Activated T-cell treated with anti-CD3 and anti-CD28 coated beads, Interleukin-2, amount 50 U/mL, for 72 hours (primary cell): ENCODE measurements at places on chromosomes 3 and 15.

- no peaks in the 10 kb centered on the region for H3K27me3 ChIP-seq
- H3K4me3 ChIP-seq, result no peak overlapping the region
- H3K27ac ChIP-seq, result no peak overlapping the region
Measured at GRCh38 chr3:79928687-79929408, 161.1 kb upstream of the ROBO1 start.

DNA sequence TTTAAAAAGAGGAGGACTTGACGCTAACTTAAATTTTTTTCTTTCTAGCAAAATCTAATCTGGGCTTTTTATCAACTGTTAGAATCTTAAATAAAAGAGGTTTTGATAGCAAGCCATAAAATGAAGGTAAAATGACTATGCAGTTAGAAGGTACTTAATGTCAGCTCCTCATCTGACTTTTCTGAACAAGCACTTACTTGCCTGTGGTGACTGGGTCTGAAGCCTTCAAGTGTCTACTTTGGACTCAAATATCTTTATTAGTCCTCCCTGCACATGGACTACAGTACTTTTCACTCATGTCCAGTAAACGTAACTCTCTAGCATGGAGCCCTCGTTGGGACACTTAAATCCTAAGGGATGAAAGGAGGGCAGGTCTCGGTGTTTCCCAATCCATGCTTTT lies 135.9 kb downstream of the P2RY1 start:
- H3K4me1 ChIP-seq, result no peaks in the 10 kb centered on the region
- no peaks in the 10 kb centered on the region for H3K36me3 ChIP-seq
- no peak for DNase-seq
- H3K27me3 ChIP-seq, result no peaks in the 10 kb centered on the region
- no peak overlapping the region for H3K4me3 ChIP-seq

GRCh38 chr3:156811089-156811862 lies 14.9 kb upstream of the LEKR1 start:
- peaks cover 7% of the 10 kb centered on the region for H3K36me3 ChIP-seq
- peaks cover 25% of the 10 kb centered on the region for H3K4me1 ChIP-seq
- no peaks in the 10 kb centered on the region for H3K27me3 ChIP-seq
- peak overlapping the region; percentile 12 for H3K27ac ChIP-seq
- H3K4me3 ChIP-seq, result no peak overlapping the region
- no peak for DNase-seq

- peaks cover 78% of the 10 kb centered on the region for H3K4me1 ChIP-seq
- H3K27ac ChIP-seq, result peak overlapping the region; percentile 90
- no peaks in the 10 kb centered on the region for H3K27me3 ChIP-seq
Measured at GRCh38 chr3:108065096-108065495, 25.7 kb downstream of the CD47 start.

GRCh38 chr3:191982481-191982880 lies 521.5 kb downstream of the PYDC2 start:
- no peaks in the 10 kb centered on the region for H3K27me3 ChIP-seq
- H3K4me1 ChIP-seq, result no peaks in the 10 kb centered on the region
- no peak overlapping the region for H3K4me3 ChIP-seq
- H3K27ac ChIP-seq, result no peak overlapping the region

- H3K36me3 ChIP-seq, result no peaks in the 10 kb centered on the region
- DNase-seq, result no peak
- H3K4me3 ChIP-seq, result no peak overlapping the region
- H3K27me3 ChIP-seq, result peaks cover 10% of the 10 kb centered on the region
Measured at GRCh38 chr15:60752973-60753720, 274.2 kb upstream of the ICE2 start.

GRCh38 chr3:124714223-124714853 lies 15.9 kb upstream of the UMPS start:
- H3K4me1 ChIP-seq, result no peaks in the 10 kb centered on the region
- no peak for DNase-seq
- no peaks in the 10 kb centered on the region for H3K36me3 ChIP-seq
- H3K27me3 ChIP-seq, result peaks cover 26% of the 10 kb centered on the region

DNA sequence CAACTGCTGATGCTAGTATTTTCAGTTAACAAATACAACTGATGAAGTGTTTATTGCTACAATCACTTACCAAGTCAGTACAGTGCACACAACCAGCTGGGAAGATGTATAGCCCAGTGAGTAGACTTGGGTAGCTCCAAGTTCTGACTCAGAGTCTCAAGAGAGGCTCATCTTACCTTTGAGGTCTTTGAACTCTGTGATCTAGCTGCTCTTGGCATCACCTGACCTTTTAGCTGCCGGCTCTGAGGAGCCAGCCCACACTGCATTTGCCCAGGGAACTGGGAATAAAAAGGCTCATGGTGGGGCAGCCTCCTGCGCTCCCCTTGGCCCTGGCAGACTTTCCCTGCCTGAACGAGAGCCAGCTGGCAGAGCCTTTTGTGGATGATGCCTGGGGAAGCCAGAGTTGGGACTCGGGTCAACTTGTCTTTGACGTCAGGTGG lies 82.6 kb downstream of the CEMIP start:
- H3K27ac ChIP-seq, result no peak overlapping the region
- H3K4me1 ChIP-seq, result peaks cover 11% of the 10 kb centered on the region
- DNase-seq, result no peak
- H3K27me3 ChIP-seq, result no peaks in the 10 kb centered on the region
- no peaks in the 10 kb centered on the region for H3K36me3 ChIP-seq

GRCh38 chr3:186882881-186883685 lies 40.6 kb downstream of the ADIPOQ start:
- peak overlapping the region; percentile 72 for H3K4me3 ChIP-seq
- peak overlapping the region; percentile 85 for H3K27ac ChIP-seq
- H3K27me3 ChIP-seq, result no peaks in the 10 kb centered on the region
- H3K36me3 ChIP-seq, result no peaks in the 10 kb centered on the region

GRCh38 chr3:119309591-119309990 lies 15.4 kb downstream of the ARHGAP31 start:
- no peaks in the 10 kb centered on the region for H3K27me3 ChIP-seq
- H3K36me3 ChIP-seq, result peaks cover 7% of the 10 kb centered on the region

GRCh38 chr3:144259267-144259666 lies 287.6 kb downstream of the DIPK2A start:
- no peak overlapping the region for H3K27ac ChIP-seq
- no peaks in the 10 kb centered on the region for H3K4me1 ChIP-seq
- peaks cover 9% of the 10 kb centered on the region for H3K27me3 ChIP-seq

DNA sequence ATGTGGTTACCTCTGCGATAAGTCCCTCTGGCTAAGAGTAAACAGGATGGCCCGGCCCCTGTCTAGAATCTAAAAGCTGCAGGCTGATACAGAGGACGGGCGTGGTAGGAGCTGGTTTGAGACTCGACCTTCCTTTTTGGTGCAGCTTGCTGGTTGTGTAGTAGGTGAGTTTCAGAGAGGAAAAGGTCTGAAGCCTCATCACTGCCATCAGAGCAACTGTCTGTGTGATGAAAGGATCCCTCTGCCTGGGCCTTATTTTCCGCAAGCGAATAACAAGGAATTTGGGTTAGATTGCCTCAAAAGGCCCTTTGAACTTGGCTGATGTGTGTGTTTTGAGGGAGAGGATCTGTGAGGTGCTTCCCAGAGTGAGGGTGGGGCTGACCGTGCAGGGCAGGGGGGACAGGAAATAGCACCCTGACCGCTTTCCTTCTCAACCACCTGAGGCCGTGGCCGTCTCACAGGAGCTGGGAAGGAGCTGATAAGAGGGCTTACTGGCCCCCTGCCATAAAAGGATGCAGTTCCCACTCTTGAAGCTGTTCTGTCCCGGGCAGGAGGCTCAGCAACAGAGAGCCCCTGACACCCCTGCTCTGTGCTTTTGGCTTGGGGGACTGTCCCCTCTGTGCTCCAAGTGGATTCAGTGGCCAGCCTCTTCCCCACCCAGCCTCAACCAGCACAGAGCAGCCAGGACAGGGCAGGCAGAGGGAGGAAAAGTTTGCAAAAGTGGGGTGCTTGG lies 45.6 kb upstream of the TFRC start:
- H3K4me1 ChIP-seq, result peaks cover 23% of the 10 kb centered on the region
- peak overlapping the region; percentile 91 for H3K27ac ChIP-seq
- H3K4me3 ChIP-seq, result peak overlapping the region; percentile 43

DNA sequence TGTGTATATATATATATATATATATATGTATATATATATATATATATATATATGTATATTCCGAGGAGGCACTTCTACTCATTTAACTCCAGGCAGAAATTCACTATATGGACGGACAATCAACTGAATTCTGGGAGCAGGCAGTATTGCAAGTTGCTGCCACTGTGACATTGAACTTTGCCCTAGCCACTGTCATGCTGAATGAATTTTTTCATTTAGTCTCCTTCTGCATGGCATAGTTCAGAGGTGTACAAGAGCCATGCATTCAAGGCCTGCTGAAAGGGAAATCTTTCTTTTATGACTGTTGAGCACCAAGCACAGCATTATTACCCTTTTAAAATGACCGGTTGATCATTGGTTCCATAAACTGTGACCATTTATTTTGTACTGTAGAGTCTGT lies 176.2 kb upstream of the THRB start:
- H3K4me1 ChIP-seq, result no peaks in the 10 kb centered on the region
- H3K27ac ChIP-seq, result no peak overlapping the region
- no peak for DNase-seq
- H3K27me3 ChIP-seq, result peaks cover 23% of the 10 kb centered on the region
- no peaks in the 10 kb centered on the region for H3K36me3 ChIP-seq
- H3K4me3 ChIP-seq, result no peak overlapping the region

- no peaks in the 10 kb centered on the region for H3K36me3 ChIP-seq
- no peak for DNase-seq
- H3K27ac ChIP-seq, result no peak overlapping the region
- no peaks in the 10 kb centered on the region for H3K27me3 ChIP-seq
- no peaks in the 10 kb centered on the region for H3K4me1 ChIP-seq
Measured at GRCh38 chr15:35289024-35289617, 204.0 kb upstream of the NANOGP8 start.

DNA sequence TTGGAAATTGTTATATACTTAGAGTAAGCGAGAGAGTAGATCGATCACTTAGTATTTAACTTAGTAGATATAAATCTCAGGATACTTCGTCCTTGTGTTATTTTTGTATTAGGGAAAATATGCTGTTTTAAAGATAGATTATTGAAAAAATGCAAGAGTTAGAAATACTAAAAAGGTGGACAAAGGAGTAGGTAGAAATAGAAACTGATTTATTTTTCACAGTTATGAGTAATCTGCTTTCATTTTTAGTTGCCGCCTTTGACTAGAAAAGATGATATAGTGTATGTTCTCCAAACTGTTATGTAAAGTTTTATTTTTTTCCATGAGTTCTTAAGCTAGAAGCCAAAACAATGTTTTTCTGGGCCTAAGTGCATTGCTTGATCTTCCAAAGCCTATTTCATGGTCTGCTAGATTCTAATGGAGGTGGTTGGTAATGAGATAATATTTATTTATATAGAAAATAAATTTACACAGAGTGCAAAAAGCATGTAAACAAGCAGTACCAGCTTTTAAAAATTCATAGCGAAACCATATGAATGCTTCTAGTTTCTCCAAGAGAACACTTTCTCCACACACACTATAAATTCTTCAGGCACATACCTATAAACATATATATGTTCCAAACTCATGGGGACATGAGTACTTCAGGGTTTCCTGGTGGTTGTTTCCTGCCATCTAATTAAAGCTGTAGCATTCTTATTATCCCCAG lies 61.1 kb downstream of the DIPK2A start:
- no peak overlapping the region for H3K4me3 ChIP-seq
- peaks cover 6% of the 10 kb centered on the region for H3K27me3 ChIP-seq
- peaks cover 6% of the 10 kb centered on the region for H3K4me1 ChIP-seq
- H3K36me3 ChIP-seq, result no peaks in the 10 kb centered on the region
- DNase-seq, result no peak
- H3K27ac ChIP-seq, result no peak overlapping the region

DNA sequence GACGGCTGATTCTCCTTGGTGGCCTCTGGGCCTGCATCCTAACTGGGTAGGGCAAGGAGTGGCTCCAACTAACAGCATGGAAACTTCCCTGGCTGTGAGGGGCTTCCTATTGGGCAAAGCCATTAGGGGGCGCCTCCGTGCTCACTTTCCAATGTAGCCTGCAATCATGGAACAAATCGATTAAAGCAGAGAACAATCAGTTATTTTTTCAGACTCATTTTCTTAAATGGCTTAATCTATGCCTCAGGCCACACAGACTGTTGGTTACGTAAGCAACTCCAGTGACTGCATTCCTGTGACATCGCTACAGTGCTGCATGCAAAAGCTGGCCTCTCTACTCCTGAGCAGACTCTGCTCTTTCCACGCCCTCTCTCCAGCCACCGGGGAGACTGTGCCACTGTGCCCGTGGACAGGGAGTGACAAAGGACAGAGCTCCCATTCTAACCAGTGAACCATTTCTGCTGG lies 278.9 kb downstream of the KLF13 start:
- no peaks in the 10 kb centered on the region for H3K4me1 ChIP-seq
- no peak overlapping the region for H3K27ac ChIP-seq
- no peaks in the 10 kb centered on the region for H3K36me3 ChIP-seq
- H3K27me3 ChIP-seq, result peaks cover 26% of the 10 kb centered on the region
- no peak overlapping the region for H3K4me3 ChIP-seq

- H3K27me3 ChIP-seq, result no peaks in the 10 kb centered on the region
- H3K36me3 ChIP-seq, result peaks cover 83% of the 10 kb centered on the region
- no peaks in the 10 kb centered on the region for H3K4me1 ChIP-seq
Measured at GRCh38 chr3:18438586-18438985, 13.4 kb upstream of the SATB1 start.

- H3K4me1 ChIP-seq, result peaks cover 40% of the 10 kb centered on the region
- H3K4me3 ChIP-seq, result no peak overlapping the region
Measured at GRCh38 chr3:183260167-183260904, 7.3 kb downstream of the B3GNT5 start.

- no peaks in the 10 kb centered on the region for H3K27me3 ChIP-seq
- H3K27ac ChIP-seq, result no peak overlapping the region
- DNase-seq, result no peak
- no peak overlapping the region for H3K4me3 ChIP-seq
- H3K4me1 ChIP-seq, result peaks cover 1% of the 10 kb centered on the region
Measured at GRCh38 chr3:177229791-177230190, 32.5 kb upstream of the TBL1XR1 start.

DNA sequence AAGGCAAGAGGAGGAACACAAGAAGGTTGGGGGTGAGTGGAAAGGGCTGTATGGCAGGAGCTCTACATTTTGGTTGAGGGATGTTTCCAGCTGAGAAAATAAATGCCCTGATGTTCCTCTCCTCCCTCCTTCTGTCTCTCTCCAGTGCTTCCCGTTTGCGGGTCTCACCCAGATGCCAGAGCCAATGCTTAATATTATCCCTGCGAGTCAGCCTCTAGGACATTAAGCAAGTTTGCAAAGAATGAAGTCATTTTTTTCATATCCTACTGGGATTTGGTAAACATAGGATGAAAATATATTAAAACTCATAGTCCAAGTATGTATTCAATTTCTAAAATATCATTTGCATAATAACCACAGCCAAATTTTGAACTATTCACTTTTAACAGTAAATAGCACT lies 295.9 kb downstream of the CADM2 start:
- no peak overlapping the region for H3K4me3 ChIP-seq
- no peak for DNase-seq
- H3K27ac ChIP-seq, result no peak overlapping the region
- peaks cover 4% of the 10 kb centered on the region for H3K36me3 ChIP-seq
- H3K4me1 ChIP-seq, result no peaks in the 10 kb centered on the region

DNA sequence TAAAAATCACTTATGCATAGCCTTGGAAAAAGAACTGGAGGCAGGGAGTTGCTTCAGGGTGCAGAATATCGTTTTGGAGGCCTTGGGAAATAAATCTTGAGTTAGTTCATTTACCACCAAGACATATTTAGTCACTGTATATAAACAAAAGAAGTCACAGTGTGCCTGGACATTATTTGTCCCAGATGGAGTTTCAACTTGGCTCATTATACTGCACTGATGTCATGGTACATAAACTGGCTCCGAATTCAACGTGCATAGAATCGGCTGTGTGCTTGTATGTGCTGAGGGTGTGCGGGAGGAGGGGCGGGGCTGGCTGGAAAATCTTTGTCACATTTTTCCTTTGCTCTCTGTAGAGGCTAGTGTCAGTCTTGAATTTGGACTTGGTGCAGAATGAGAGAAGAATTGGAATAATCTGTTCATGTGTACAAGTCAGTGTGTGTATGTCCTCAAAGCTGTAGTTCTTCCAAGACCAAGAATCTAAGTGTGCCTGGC lies 86.6 kb downstream of the FNDC3B start:
- no peaks in the 10 kb centered on the region for H3K36me3 ChIP-seq
- H3K27ac ChIP-seq, result no peak overlapping the region
- DNase-seq, result no peak
- peaks cover 22% of the 10 kb centered on the region for H3K4me1 ChIP-seq
